Fibroblast of skin of right quadriceps (primary cell): ENCODE measurements at places on chromosomes 7 and 10.
A peak's percentile ranks its signal among the peaks of the same experiment; 100 is the strongest.

- peak; percentile 37 for DNase-seq
These were observed 35.7 kb downstream of the P4HA1 start for GRCh38 chr10:73060738-73061635.

DNA sequence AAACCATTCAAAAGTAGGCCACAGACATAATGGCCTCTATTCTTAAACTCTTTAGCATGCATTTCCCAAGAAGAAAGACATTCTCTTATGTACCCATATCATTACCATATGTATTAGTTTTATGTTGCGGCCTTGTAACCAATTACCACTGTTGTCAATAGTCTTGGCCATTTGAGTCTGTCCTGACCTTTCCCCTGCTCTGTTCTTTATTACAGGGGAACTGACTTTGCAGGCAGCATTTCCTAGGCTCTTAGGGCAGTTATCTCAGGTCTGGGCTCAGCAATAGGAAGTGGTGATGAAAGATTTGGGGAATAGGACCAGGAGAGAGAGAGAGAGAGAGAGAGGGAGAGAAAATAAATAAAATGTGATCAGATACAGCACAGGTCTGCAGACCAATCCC, 194.5 kb upstream of the LRGUK start:
- no peak for DNase-seq

DNA sequence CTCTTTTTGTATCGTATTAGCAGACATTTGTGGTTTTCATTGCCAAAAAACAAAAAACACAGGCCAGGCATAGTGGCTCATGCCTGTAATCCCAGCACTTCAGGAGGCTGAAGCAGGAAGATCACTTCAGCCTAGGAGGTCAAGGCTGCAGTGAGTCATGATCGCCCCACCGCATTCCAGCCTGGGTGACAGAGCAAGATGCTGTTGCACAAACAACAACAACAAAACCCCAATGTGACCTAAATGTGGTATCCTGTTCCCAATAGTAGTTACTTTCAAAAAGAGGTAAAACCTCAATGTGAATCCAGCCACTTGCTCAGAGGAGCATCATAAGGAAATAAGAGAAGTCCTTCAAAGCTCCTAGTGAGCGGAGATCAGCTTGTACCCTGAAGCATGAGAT, 45.8 kb upstream of the SKAP2 start:
- peak; percentile 17 for DNase-seq

DNA sequence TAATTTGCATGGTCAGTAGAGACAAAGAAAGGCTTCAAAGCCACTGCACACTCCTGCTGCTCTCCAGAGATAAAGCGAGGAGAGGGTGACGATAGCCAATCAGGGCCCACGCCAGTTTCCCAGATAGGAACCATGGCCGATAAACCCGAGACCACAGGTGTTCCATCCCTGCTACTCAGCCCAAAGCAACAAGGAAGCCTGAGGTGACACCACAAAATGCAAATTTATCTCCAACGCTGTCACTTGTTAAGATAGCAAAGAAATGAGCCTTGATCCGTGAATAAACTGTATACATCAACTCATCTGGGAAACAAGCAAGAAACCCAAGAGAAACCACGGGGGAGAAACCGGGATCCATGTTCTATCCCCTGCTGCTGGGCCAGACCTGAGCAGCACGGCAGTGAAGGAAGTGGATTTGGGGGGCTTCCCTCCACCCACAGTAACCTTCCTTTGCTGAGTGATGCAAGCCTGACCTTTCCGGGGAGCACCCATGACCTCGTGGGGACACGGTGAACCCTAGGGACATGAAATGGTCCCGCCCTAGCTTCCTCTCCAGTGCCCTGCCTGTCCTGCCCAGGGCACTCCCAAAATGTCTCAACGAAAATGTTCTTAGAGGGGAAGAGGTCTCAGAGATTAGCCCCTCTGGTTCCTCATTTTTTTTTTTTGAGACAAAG, 164.6 kb downstream of the PTPRN2 start:
- no peak for DNase-seq

- peak; percentile 37 for DNase-seq
These were observed 98.9 kb downstream of the DYNC1I1 start for GRCh38 chr7:95871075-95871848.

- DNase-seq, result no peak
These were observed 84.3 kb upstream of the GRB10 start for GRCh38 chr7:50867034-50867356.

DNA sequence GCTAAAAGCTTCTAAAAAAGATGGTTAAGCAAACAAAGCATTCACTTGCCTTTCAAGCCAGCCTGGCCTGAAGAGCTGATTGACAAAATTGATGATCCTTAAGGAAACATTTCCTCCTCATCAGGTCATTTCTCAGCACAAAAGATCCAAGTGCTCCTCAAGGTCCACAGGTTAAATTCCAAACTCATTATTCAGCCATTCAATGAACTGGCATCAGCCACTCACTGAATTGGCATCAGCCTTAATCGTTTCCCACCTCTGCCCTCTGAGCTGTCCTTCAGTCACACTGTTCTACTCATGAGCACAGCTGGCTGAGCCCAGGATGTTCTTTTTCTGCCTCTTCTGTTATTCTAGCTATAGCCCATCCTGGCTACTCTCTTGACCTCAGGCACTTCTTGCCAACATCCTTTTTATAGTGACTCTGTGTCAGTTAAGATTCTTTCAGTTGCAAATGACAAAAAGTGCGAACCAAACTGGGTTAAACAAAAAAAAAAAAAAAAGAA, 147.5 kb downstream of the RAB11FIP2 start:
- DNase-seq, result no peak

- DNase-seq, result no peak
These were observed 22.2 kb downstream of the VOPP1 start for GRCh38 chr7:55550010-55550663.

- no peak for DNase-seq
These were observed 61.6 kb downstream of the LHPP start for GRCh38 chr10:124522933-124523871.

DNA sequence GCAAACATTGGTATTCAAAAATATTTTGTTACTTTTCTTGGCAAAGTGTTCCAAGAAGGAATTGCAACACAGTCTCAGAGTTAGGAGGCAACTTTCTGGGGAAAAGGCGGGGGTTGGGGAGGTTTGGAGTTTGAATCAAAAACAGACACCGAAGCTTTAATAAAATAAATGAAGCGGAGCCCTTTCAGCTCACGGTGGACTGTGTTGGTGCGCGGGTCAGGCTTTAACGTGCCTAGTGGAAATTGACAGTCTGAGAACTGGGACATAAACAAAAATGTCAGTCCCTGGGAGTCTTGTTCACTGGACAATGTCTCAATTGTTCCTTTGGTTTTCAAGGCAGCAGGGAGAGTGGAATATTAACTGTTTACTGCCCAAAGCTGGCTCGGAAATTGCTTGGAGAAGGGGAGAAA, 109.3 kb downstream of the TCF7L2 start:
- peak; percentile 89 for DNase-seq

DNA sequence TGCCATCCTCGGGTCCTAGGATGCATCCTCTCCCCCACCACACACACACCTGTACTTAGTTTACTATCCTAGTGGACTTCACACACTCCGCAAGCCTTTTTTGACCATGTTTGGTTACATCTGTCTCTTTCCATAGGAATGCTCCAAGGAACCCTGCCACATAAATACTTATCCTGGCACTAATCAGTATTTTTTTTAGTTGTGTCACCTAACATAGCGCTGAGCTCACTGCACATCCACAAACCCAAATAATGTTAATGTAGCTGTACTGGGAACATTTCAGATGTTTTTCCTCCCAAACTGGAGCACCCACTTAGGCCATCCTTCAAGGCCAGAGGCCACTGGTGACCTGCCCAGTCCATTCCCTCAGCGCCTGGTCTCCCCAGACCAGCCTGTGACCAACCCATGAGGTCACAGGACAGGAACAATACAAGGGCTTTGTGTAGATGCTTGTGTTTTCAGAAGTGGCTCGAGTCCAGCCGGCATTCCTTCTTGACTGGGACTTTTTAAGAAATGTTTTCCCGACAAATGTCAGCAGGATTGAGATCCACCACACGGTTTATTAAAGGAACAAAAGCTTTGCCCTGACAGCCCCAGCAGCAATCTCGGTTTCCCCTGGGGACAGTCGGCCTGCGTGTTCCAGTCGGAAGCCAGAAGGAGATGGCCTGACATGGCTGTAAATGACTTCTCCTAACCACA, 181.4 kb downstream of the JCAD start:
- no peak for DNase-seq

DNA sequence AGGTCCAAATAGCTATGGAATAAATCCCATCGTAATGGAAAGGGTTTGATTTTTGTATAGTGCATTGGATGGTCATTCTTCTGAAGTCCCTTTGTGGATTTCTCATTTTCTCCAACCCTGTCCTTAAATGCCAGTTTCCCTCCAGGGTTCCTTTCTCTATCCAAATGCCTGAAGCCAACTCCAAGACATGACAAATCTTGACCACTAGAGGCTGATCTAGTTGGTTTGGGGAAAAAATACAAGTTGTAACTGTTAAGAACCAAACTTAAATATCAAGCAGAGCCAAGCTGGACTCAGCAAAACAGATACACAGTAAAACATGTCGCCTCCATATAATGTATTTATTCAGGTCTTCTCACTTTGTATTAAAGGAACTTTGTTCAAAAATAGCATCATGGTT, 28.7 kb downstream of the FRMD4A start:
- DNase-seq, result peak; percentile 7

- DNase-seq, result no peak
These were observed 221.5 kb upstream of the FOXK1 start for GRCh38 chr7:4460597-4460996.

DNA sequence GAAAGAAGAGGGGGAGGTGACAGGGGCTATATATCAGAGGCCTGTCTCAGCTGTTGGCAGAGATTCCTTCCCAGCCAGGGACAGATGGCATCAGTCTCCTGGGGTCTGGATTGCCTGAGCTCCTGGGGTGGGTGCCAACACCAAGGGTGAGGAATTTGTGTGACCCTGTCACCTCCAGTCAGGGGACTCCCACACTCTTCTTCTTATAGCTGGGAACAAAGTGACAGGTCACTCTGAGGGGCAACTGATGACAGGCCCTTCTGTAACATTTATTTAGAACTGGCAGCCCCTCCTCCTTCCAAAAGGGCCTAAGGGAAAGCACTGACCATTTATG, 53.7 kb upstream of the DUSP5 start:
- no peak for DNase-seq

- no peak for DNase-seq
These were observed 55.6 kb downstream of the GALNT11 start for GRCh38 chr7:152081088-152081487.

GRCh38 chr10:6140141-6140841, 51.5 kb downstream of the RBM17 start:
- DNase-seq, result no peak

- DNase-seq, result no peak
These were observed 25.9 kb downstream of the ELFN1 start for GRCh38 chr7:1695800-1696454.

DNA sequence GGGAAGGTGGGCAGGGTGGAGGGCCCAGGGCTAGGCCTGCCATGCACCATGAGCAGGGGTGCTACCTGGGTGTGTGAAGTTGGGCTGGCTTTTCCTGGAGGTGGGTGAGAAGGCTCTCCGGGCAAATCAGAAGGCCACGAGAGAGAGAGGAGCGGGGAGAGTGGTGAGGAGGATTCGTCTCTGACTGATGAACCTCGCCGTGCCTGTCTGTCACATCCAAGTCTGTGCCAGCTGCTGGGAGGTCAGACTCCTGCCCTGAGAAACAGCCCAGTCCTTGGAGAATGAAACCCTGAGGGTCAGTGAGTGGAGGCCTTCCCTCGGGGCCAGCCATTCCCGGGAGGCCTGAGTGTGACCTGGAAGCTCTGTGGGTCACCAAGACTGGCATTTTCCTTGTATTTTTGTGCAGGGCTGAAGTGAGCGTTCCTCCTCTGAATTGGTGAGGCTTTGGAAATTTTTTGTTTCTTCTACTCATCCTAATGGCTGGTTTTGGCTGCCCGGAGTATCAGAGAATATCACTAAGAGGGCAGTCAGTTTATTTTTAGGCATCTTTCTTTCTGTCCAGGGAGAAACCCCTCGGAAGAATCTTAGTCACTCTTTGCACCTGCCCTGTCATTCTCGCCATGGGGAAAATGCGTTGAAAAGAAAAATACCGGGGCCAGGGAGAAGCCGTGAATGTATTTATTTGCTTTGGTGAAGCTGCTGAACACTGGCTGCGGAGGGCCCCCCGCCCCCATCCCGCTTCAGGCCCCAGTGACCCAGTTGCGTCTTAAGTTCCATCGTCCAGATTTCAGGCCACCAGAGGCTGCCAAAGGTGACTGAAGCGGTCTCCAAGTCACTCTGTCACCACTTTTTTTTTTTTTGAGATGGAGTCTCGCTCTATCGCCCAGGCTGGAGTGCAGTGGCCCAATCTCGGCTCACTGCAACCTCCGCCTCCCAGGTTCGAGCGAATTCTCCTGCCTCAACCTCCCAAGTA, 6.5 kb upstream of the AP5Z1 start:
- no peak for DNase-seq

GRCh38 chr10:124569623-124570470, 108.2 kb downstream of the LHPP start:
- DNase-seq, result no peak
